CD4-positive, alpha-beta T cell treated with Interleukin-12 subunit alpha and Interleukin-12 subunit beta, for 1 hour (primary cell): ENCODE measurements at places on chromosomes 12 and 14.

GRCh38 chr12:42217656-42218055 is 20.4 kb downstream of the YAF2 start:
- no peak for DNase-seq

DNA sequence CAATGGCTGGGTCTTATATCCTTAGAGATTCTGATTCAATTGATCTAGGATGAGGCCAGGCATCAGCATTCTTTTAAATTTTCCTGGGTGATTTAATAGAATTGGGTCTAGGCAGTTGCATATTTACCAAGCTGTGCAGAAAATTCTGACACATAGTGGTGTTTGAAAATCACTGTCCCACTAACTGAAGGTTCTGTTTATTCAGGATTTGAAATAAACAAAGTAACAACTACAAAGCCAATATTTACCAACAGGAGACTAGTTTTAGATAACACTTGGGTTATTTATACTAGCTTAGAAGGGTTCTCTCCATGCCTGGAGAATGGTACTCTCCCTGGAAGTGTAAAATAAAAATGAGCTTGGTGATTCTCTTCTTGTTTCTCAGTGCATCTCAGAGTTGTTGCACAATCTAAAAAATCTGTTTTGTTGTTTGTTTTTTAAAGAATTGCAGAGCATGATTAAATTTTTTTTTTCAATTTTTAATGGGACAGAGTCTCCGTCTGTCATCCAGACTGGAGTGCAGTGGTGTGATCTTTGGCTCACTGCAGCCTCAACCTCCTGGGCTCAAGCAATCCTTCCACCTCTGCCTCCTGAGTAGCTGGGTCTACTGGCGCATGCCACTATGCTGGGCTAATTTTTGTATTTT is 16.9 kb downstream of the BEST3 start:
- DNase-seq = no peak

DNA sequence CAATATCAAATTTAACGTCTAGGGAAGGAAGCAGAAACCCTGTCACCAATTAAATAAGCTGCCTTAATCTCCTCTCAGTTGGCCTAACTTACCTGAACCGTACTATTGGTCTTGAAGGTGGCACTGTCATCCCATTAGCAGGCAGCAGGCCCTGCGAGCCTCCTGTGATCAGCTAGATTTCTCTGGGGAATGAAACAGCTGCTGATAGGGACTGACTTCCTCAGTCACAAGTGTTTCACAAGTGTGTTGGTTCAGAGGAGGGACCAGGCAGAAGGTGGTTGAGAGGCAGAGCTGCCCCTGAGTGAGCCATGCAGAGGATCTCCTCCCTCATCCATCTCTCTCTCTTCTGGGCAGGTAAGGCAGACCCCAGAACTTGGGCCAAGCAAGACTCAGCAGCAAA is 166.8 kb downstream of the DAD1 start:
- DNase-seq = no peak

DNA sequence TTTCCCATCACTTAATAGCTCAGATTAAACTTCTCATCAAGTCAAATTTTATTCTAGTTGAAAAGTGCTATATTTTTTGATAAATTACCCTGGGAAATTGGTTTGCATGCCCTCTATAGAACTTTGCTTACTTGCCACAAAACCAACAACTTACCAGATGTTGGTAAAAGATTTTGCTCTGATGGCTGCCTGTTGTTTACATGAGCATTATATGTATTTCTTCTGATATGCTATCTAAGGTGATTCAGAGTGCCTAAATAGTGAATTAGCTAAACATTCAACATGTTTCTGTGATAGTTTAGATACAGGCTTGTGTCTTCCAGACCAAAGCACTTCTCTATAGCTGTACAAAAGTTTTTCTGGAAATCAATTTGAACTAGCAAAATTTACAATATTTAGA is 51.0 kb downstream of the PPM1A start:
- DNase-seq = no peak

DNA sequence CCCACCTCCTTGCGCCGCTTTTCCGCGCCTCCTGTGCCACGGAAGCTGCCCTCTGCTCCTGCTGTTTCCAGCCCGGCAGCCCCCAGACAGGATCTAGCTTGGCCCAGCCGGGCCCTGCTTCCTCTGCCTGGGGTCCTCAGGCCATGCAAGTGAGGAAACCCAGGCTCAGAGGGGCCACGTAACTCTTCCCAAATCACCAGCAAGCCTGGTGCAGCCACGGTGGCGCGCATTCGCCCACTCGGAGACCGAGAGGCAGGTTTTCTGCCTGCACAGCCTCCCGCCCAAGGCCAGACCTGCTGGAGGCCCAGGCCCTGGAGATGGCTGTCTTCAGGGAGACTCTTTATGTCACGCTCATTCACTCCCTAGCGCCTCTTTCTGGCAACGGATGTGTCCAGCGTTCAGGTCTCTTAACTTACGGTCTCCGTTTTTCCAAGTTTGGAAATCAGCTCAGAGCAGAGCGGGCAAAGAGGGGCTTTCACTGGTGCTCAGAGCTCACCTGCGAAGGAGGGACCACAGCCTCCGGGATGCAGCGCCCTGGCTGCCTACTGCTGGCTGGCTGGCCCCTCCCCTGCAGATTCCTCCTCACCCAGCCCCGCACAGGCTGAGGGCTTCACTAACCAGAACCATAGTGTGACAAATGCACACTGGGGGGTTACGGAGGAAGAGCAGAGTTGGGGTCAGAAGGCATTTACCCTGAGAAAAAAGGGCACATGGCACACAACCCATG is 20.6 kb upstream of the CEP170B start:
- no peak for DNase-seq

DNA sequence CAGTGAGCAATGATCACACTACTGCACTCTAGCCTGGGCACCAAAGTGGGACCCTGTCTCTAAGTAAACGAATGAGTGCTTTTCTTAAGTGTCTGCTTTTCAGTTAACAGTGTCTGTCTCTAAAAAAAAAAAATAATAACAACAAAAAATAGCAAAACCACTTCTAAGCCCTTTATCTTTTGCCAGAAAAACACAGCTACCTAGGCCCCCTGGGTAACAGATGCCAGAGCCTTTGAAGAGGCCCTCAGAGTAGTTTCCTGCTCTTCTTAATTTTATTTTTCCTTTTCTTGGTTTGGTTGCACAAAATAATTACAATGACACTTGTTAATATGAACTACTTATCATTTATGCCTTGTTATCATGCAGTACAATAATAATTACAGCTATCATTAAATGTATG is 32.8 kb upstream of the RAP1B start:
- no peak for DNase-seq

GRCh38 chr14:75430116-75430515 is 2.3 kb downstream of the JDP2 start:
- DNase-seq = no peak

DNA sequence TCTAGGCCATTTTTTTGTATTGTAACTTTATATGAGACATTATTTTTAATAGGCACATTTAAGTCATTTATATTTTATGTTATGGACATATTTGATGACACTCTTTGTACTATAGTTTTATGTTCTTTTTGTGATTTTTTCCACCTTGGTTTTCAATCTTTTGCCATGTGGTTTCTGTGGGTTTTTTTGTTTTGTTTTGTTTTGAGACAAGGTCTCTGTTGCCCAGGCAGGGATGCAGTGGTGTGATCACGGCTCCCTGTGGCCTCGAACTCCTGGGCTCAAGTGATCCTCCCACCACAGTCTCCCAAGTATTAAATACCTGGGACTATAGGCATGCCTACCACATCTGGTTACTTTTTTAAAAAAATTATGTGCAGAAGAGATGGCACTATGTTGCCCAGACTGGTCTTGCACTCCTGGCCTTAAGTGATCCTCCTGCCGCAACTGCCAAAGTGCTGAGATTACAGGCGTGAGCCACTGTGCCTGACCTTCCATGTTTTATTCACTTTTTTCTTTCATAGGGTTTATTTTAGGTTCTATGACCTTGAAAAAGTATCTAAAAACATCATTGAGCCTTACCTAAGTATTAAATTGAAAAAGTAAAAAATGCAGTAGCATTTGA is 16.3 kb downstream of the MSRB3 start:
- DNase-seq = no peak

- no peak for DNase-seq
These were observed 237.4 kb downstream of the CHST11 start for GRCh38 chr12:104694161-104694560.

- no peak for DNase-seq
These were observed 160.6 kb upstream of the SYT1 start for GRCh38 chr12:78703820-78704525.

GRCh38 chr14:77007183-77007974 is 21.1 kb downstream of the IRF2BPL start:
- DNase-seq = no peak

DNA sequence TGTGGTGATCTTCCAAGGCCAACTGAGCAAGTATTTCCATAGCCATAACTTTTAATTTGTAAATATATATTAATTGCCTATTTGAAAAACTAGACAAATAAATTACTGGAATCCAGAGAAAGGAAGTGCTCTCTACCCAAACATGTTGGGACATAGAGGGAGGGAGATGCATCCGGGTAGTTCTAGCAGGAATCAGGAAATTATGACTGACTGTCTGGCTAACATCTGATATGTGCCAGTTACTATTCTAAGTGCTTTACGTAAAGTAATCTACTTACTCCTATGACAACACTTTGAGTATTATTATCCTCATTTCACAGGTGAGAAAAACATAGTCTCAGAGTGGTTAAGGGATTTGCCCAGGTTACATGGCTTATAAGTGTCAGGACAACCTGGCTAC is 147.7 kb upstream of the VASH1 start:
- no peak for DNase-seq

GRCh38 chr12:5310151-5310550 is 121.8 kb upstream of the NTF3 start:
- no peak for DNase-seq

DNA sequence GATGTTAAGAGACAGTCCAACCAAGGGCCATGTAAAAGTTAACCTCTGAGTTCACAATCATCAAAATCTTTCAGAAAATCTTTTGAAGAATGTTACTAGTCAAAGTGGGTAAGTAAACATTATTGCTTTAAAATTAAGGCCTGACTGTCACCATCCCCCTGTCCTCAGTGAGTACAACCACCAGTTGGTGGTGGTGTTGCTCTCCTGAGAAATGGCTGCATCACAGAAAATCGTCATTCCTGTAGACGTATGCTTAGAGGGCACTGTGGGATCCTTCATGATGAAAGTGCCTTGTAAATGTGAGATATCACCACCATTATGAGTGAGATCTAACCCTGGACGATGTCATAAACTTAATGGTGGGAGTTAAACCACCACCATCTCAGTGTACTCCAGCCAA is 451.2 kb downstream of the RPS29 start:
- no peak for DNase-seq

GRCh38 chr14:102320671-102321455 is 1.3 kb downstream of the ZNF839 start:
- DNase-seq = no peak

DNA sequence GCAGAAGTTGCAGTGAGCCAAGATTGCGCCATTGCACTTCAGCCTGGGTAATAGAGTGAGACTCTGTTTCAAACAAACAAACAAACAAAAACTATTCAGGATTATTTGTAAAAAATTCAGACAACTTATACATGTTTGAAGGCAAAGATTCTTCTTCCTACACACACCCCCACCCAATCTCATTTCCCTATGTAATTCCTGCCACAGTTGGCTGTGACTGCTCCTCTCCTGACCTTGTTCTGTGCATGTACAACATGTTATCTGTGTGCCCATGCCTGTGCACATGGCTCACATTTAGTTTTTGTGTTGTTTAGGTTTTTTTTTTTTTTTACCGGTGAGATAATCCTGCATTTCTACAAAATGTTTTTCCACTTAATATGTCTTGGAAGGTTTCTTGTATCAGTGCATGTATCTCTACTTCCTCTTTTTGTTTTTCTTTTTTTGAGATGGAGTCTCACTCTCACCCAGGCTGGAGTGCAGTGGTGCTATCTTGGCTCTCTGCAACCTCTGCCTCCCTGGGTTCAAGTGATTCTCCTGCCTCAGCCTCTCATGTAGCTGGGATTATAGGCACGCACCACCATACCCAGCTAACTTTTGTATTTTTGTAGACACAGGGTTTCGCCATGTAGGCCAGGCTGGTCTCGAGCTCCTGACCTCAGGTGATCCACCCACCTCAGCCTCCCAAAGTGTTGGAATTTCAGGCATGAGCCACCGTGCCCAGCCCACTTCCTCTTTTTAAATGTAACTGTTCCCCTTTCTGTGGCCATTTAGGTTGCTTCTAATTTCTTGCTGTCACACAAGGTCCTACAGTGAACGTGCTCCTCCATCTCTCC is 8.7 kb downstream of the CFAP251 start:
- no peak for DNase-seq

DNA sequence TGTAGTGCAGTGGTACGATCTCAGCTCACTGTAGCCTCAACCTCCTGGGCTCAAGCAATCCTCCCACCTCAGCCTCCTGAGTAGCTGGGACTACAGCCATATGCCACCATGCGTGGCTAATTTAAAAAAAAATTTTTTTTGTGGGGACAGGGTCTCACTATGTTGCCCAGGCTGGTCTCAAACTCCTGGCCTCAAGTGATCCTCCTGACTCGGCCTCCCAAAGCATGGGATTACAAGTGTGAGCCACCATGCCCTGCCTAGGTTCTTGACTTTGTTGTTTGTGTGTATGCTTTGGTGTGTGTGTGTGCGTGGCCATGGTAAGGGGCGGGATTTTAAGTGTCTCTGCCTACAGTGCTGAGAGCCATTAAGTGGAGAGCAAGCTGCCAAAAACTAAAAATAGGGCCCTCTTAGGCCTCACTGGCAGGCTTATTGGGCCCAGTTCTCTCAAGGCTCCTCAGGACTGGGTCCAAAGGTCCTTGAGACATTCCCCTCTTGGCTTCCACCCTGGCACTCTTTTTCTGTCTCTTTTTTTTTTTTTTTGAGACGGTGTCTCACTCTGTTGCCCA is 5.1 kb downstream of the COX14 start:
- no peak for DNase-seq

DNA sequence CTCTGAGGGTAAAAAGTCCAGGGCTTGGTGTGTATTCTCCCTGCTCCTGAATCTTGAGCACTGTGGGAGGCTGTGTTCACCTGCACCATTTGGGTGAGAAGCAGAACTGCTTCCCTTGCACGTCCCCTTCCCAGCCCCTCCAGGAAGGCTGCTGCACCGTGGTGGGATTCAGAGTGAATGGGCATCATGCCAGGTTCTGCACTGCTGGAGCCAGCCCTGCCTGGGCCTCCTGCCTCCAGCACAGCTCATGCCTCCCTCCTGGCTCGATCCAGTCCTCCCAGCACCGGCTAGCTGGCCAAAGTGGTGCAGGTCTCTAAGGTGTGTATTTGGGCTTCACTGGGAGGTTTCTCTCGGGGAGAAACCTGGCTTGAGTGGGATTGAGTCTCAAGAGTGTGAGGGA is 54.9 kb downstream of the ANKRD9 start:
- no peak for DNase-seq

GRCh38 chr14:76954394-76955190 is 73.9 kb downstream of the IRF2BPL start:
- DNase-seq = no peak

GRCh38 chr14:61147831-61148549 is 133.1 kb downstream of the TMEM30B start:
- no peak for DNase-seq
